ENCODE measurements at places on chromosomes 11 and 22.

GRCh38 chr11:117634756-117635603, 162.0 kb downstream of the DSCAML1 start:
- DNase-seq = no peak

- no peak for DNase-seq
Measured at GRCh38 chr11:113674397-113674685, 31.8 kb downstream of the TMPRSS5 start.

GRCh38 chr11:22157531-22157930, 35.4 kb upstream of the ANO5 start:
- no peak for DNase-seq

DNA sequence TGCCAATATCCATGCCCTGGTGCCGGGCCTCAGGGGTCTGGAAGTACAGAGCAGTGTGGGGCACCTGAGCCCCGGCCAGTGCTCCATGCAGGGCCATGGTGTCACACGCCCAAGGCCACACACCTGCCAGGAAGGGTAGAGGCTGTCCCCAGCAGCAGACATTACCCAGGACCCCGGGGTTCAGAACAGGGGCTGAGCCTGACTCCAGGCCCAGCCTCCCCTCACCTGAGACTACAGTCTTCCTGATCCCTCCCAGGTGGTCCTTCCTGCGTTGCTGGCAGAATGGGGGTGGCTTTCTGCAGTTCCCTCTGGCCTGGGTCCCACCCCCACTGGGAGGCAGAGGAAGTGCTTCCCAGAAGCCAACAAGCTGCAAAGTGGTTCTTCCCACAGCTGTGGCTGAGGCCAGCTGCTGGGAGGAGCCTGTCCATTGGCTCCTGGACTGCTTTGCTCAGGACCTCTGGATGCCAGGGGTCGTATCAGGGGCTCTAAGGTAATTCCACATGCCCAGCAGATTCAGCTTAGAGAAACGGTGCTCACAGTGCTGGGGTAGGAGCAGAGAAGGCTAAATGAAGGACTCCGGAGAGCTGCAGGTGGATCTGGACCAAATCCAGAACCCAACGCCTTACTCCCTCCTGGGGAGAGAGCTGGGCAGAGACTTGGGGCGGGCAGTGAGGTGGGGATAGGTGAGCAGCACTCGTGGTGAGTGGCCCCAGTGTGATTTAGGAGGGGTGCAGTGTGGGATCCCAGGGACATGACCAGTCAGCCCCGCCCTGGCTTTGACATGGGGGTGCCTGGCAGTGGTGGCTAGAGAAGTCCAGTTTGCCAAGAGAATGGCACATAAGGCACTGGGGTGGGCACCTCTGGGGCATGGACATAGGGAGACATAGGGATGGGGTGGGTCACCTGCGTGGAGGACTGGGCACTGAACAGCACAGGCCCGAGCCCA, 12.6 kb downstream of the TCIRG1 start:
- no peak for DNase-seq

GRCh38 chr11:8204596-8204995, 35.8 kb upstream of the RIC3 start:
- no peak for DNase-seq

DNA sequence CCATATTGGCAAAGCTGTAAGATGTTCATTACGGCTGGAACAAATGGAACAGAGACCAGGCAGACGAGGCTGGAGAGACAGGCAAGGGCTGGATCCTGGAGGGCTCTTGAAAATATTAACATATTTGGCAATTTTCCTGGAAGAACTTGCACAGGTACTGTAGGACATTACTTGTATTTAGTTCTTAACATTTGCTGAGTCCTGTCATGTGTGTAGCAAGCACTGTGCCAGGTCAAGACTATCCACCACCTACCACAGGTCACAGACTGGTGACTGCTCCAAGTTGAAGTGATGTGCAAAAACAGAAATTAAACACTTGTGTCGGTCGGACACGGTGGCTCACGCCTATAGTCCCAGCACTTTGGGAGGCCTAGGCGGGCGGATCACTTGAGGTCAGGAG, 58.7 kb upstream of the TNRC6B start:
- DNase-seq = no peak

GRCh38 chr11:114209904-114210303, 86.3 kb upstream of the NNMT start:
- no peak for DNase-seq

DNA sequence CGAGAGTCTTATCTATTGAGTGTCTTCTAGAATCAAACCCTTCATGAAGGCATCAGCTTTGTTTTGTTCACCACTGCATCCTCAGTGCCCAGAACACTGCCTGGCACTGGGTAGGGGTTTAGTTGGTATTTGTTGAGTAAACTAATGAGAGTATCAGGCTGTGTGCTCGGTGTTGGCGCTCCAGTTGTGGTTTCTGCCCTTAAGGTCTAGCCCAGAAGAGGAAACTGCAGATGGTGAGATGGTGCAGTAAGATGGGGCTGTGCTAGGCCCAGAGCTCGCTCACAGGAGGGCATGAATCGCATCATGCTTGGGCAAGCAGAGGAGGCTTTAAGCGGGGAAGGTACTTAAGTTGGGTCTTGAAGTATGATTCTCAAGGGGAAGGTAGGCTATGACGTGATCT, 97.2 kb downstream of the FBXO7 start:
- DNase-seq = no peak

DNA sequence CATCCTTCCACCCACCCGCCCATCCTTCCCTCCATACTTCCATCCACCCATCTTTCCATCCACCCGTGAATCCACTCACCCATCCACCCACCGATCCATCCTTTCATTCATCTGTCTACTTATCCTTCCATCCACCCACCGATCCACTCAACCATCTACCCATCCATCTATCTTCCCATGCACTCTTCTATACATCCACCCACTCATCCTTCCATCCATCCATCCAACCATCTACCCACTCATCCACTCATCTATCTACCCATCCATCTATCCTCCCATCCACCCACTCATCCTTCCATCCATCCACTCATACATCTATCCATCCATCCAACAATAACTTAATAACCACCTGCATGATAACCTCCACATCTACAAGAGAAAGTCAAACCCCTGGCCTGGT, 47.3 kb downstream of the WNT7B start:
- no peak for DNase-seq

DNA sequence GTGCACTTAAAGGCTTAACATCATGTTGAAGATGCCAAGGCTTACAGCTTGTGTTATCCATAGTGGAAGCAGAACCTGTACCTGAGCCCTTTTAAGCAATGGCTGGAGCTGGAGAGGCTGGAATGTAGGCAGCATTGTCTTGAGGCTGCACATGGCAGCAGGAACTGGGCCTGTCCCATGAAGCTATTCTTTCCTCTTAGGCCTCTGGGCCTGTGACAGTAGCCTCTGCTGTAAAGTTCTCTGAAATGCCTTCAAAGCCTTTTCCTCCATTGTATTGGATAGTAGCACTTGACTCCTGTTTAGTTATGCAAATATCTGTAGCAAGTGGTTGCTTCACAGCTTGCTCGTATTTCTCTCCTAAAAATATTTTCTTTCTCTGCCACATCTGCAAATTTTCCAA, 127.4 kb upstream of the ANO5 start:
- DNase-seq = no peak

- no peak for DNase-seq
Measured at GRCh38 chr11:121521145-121522042, 68.6 kb upstream of the SORL1-AS1 start.

GRCh38 chr11:59918480-59918879, 19.8 kb upstream of the OOSP1 start:
- DNase-seq = no peak

GRCh38 chr22:19107730-19108074, 14.5 kb downstream of the DGCR2 start:
- no peak for DNase-seq

DNA sequence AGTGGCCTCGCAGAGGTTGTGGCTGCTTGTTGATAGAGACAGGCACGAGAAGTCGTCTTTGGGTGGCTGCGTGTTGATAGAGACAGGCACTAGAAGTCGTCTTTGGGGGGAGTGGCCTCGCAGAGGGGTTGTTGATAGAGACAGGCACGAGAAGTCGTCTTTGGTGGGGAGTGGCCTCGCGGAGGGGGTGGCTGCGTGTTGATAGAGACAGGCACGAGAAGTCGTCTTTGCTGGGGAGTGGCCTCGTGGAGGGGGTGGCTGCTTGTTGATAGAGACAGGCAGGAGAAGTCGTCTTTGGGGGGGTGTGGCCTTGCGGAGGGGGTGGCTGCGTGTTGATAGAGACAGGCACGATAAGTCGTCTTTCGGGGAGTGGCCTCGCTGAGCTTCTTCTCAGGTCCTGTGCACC, 328.8 kb downstream of the TBC1D22A start:
- DNase-seq = no peak

DNA sequence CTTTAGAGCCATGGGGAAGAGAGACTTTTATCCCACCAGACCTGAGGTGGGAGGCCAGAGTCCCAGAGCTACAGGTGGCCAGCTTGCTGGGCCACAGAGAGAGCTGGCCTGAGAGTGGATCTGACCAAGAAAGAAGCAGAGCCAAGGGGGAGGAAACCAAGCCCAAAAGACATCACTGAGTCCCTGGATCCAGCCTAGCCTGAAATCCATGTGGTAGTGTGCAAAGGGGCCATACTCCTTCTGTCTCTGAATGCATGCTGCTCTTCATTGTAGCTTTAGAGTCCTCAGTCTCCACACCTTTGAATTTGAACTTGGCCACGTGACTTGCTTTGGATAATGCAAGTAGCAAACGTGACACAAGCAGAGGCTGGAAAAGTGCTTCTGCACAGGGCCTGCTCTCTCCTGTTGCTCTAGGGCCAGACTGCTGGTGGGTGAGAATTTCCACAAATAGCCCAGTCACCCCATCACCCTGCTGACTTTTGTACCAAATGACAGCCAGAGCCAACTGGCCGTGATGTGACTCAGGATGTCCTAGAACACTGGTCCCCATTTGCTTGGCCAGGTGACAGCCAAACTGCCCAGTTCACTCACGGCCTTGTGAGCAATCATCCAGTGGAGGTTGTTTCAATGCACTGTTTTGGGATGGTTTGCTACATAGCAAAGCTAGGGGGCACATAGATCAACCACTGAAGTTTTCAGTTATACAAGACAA, 93.6 kb downstream of the DHCR7 start:
- no peak for DNase-seq

GRCh38 chr11:126122863-126123262, 60.2 kb upstream of the CDON start:
- DNase-seq = no peak

DNA sequence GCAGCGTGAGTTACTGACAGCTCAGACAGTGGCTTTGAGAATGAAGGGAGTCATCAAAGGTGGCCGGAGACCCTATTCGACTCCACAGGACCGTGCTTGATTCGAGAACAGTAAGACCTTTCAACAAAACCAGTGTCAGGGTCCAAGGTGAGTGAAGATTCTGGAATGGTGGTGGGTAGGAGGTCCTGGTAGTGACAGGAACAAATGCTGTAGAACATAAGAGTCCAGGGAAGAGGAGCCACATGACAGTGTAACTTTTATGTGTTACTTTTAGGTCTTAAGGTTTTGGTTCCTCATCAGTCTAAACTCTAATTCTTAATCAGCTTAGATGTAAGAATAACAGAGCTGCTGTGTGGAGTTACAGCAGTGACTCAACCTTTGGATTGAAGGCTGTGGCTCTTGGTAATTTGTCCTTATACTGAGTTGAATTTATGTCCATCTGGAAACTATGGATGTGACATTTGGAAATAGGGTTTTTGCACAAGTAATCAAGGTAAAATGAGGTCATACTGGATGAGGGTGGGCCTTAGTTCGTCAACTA, 1.8 kb downstream of the TBC1D22A start:
- no peak for DNase-seq

DNA sequence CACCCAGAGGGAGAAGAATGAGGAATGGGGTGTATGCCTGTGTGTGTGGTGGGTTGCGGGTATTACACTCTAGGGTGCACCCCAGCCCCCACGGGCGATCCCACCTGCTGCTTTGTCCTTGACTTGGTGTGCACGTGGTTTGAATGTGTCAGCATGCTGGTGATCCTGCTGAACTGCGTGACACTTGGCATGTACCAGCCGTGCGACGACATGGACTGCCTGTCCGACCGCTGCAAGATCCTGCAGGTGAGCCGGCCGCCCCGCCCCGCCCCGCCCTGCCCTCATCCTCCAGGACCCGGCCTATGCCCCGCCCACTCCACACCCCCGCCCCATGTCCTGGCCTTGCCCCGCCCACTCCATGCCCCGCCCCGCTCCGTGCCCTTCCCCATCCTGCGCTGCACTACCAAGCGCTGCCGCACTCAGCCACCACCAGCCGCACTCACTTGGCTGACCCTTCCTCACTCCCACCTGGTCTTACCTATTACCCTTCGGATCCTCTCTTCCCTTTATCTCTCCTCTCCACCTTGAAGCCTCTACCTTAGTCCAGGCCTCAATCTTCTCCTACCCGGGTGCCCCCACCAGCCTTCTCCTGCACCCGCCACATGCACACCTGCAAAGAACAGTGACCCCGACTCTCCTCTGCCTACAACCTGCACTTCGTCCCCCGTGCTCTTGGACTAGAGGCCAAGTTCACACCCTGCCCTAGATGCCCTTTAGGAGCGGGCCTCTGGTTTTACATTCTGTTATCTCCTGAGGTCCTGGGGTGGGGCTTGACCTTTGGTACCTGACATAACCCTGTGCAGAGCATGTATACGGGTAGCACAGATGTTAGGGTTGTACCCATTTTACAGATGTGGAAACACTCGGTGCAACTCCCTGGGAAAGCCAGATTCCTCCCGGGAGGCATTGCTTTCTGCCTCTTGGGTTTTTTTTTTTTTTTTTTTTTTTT, 27.7 kb downstream of the CACNA1I start:
- peak; percentile 52 for DNase-seq

GRCh38 chr11:108498816-108499408, 728 bp upstream of the POGLUT3 start:
- DNase-seq = no peak

- DNase-seq = no peak
Measured at GRCh38 chr11:72581067-72581466, 93.2 kb downstream of the PDE2A start.

DNA sequence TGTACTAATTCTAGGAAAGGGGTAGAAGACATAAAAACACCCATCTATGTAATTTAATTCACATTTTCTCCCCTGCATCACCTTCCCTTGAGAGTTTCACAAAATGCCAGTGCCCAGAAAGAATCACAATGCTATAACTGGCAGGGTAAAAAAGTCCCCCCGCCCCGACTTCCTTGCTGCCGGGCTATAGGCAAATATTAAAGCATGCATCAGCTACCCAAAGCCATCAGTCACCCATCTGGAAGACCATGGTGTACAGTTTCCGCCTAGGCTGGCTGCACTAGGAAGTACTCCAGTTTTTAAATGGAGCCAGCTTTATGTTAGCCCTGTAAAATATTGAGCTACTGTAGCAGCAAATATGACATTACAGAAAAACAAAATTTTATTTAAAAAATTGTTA, 67.8 kb downstream of the ST14 start:
- DNase-seq = no peak

DNA sequence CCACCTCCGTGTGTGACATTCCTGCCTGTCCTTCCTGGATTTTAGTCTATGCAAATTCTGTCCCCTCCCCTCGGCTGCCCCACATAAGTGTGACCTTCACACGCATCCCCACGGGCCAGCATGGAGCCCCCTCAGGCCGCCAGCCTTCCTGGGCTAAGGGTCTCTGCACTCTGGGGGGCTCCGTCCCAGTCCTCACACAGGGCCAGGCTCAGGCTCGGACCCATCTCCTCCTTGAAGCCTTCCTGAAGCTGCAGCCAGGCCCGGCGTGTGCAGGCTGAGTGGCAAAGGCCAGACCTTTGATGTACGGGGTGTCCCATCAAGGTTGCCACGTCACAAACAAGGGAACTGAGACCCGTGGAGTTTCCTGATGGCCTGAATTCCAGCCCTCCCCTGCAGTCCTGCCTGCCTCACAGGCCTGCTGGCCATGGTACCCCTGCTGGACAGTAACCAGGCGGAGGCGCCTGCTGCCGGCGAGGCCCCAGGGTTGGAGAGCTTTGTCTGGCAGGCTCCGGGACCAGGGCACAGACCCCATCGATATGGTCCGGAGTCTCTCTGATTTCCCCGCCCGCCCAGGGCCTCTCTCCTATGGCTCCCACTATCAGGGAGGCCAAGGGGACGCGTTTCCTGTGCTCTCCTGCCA, 791.7 kb downstream of the BRD1 start:
- no peak for DNase-seq
